ENCODE measurements at places on chromosomes 12 and 14. TPM values are rescaled to one million over a fixed set of nuclear protein-coding genes. Genes with fewer than 3 reads are reported as not detected.

DNA sequence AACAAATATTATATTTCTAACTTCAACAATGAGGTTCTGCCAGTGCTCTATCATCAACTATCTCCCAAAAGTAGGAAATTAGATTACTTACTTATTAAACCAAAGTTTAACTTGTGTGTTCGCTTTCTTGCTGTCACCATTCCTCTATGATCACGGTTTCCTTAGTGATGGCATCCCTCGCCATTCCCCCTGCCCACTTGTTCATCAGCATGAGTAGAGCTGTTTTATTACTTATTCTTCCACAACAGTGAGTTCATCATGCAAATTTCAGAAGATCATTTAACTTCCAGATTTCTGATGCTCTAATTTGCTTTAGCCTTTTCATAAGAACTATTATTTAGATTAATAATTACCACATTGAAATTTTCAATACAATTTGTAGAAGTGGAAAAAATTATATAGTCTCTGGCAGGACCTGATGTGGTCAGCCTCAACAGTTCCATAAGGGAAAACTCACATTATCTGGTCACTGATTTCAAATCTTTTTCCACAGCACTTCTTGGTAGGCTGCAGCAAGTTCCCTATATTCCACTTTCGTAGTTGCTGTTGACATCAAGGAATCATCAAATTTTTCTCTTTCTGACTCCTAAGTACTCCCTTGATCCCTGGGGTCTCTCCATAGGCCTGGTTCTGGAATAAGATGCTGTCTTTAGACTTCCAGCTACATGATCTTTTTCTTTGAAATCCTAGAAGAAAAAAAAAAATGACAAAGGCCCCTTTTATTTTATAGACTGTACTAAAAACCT is 174.6 kb downstream of the RASSF9 start:
- no peak for DNase-seq

Gene OASL
- 29.6 TPM for total RNA-seq

GRCh38 chr14:61927520-61927919 is 165.3 kb downstream of the SNAPC1 start:
- DNase-seq = peak; percentile 79

- DNase-seq = peak; percentile 30
Observed at GRCh38 chr12:103884316-103884715, 43.3 kb upstream of the NT5DC3 start.

DNA sequence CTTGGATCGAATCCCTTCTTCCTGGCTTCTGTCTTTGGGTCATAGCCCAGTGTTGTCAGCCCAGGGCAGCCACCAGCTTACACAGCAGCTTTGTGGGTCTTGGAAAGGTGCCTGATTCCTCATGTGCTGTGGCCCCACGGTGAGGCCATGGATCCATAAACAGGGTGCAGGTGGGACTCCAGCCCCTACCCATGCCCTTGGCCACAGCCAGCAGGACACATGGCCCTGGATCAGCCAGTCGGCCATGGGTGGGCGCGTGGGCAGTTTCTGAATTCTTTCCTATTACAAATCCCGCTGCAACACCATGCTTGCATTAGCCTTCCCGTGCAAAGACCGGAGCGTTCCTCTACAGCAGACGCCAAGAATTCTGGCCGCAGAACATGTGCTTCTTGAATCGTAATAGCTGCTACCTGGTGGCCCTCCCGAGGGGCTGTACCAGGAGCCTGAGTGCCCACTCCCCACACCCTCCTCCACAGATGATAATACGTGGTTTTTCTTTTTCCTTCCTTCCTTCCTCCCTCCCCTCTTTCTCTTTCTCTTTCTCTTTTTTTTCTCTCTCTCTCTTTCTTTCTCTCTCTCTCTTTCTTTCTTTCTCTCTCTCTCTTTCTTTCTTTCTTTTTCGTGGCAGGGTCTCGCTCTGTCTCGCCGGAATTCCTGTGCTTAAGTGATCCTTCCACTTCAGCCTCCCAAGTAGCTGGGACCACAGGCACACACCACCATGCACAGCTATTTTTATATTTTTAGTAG is 2.9 kb upstream of the MMP17 start:
- DNase-seq = peak; percentile 57

GRCh38 chr14:55562135-55562534 is 17.9 kb upstream of the KTN1 start:
- no peak for DNase-seq

DNA sequence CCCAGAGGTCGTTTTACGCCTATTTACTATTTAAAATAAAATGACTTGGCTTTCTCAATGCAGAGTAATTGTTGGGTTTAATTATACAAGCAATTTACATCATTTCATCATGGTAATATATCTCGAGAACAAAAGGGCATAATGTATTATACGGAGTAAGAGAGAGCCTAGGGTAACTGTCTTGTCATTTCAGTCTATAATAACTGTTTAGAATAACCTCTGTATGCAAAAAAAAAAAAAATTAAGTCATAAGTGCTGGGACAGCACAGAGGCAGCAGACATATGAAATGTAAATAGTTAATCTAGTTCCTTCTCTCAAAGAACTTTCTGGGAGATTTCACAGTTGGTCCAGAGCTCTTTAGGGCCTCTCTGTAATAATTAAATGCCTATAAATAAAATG is 284.9 kb downstream of the TMTC2 start:
- DNase-seq = no peak

DNA sequence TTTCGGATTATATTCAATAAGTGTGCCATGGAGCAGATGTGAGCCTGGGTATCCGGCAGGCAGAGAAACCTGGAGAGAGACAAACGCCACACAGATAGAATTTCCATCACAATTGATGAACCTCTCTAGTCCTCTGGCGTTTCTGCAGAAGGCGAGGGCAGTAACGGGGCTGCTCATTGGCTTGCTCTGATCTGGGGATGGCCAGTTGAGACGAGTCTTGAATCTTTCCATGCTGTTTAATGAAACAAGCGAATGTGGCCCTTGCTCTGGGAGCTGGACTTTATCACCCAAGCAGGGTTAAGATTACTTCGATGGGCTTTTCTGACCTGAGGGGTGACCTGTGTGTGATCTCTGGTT is 42.4 kb upstream of the CLMN start:
- no peak for DNase-seq

- DNase-seq = no peak
Observed at GRCh38 chr12:8847435-8847834, 25.0 kb downstream of the A2ML1 start.

DNA sequence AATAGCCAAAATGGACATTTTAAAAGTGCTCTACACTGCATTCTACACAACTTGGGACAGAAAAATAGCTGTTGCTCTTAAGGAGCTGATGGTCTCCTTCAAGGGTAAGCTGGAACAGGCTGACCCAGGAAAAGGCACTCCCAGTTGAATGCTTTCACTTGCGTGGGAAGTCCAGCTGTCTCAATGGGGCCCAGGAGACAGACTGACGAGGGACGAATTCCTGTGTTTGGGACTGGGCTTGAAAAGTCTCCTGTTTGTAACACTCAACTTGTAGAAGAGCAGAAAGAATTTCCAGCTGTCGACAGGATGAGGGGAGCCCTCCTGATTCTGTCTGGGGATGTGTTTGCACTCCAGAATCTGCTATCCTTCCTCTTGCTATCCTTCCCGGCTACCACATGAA is 180.8 kb downstream of the ZFP36L1 start:
- DNase-seq = no peak

Gene C12orf60
- 4.5 TPM for total RNA-seq

DNA sequence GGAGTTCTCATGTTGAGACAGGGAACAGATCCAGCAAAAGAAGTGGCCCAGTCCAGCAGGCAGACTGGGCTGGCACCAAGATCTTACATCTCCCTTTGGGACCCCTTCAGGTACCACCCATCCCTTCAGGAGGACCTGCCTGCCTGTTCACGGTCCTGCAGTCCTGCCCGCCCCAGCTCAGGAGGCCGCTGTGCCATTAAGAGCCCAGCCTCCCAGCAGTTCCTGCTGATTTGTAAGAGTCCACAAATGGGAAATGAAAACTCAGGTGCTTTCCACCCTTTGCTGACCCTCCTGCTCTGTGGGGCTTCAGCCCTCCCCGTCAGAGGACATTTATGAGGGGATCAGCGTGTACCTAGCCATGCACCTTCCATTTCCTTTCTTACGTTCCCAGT is 39.5 kb downstream of the C14orf132 start:
- no peak for DNase-seq

DNA sequence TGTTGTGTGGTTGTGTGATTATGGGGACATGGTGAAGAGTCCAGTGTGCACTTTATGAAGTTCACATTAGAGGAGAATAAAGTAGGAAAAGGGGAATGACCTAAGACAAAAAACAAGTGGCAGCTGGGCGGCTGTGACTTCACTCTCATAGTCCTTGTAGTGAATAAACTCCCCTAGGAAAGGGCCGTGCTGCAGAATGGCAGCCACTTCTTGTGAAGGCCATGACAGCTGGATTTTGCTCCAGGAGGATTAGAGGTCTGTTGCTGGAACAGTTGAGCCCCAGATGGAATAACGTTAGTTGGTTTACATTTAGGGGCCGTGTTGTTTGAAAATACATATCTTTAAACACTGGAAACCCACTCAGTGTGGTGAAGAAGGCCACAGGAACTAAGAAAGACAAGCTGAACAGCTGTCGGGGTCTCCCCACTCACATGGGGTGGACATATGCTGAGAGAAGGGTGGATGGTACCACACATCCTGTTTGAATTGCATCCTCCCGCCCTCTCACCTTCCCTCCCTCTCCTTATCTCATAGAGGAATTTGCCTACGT is 276.9 kb downstream of the CACNA1C start:
- DNase-seq = no peak

GRCh38 chr12:52795694-52796428 is at the start of gene KRT3:
TSS of gene KRT3 (minus strand) at chr12:52796117. CDS start at chr12:52796042, 75 bp downstream.
- no peak for DNase-seq
